DMS 273 treated with DMSO at 0.1 percent for 48 hours (cell line): ENCODE measurements at places on chromosomes 13 and 19.

GRCh38 chr19:53007606-53008005 is 6.1 kb upstream of the ERVV-1 start:
- DNase-seq, result no peak

DNA sequence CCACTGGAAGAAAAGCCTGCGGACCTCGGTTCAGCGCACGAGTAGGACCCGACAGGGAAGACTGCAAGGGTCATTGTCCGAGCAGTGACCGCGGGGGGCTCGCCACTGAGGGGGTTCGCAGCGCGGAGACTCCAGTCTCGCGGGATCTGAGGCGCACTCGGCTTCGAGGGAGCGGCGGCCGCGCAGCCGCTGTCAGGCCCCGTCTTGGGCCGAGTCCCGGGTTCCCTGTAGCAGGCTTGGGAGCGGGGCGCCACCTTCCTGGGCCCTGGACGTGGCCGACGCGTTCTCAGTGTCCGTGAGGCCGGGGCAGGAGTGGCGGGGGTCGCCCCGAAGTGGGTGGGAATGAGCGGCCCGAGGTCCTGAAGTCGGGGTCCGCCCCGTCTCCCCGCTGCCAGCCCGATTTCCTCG is 474 bp upstream of the FAM174C start:
- DNase-seq, result no peak

DNA sequence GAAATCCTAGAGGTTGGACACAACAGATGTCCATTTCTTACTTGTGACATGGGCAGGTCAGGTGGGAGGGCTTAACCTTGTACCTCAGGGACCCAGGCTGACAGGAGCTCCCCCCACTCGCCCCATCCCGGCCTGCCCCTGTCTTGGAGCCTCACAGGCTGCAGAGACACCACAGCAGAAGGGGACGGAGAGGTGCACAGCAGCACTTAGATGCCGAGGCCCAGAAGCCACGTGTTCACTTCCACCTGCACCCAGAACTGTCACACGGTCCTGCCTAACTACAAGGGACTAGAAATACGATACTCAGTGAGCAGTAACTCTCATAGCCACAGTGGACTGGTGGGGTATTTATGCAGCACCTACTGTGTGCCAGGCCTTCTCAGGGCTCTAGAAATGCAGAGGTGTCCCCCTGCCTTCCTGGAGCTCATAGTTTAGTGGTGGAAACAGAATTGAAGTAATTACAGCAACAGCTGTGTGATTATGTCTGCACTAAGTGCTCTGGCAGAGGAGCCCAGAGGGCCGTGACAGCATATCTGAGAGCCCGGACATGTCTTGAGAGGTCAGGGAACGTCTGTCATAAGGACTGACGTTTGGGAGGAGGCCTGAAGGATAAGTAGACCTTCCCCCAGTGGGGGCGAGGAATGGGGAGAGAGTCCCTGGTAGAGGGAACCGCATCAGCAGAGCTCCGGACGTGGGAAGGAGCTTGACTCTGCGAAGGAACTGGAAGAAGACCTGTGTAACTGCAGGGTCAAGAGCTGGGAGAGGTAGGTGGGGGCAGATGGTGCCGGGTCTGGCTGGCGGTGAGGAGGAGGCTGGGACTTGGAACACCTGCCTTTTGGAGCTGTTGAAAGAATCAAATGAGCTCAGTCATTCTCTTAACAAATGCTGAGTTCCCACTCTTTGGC is 130.0 kb downstream of the SIPA1L3 start:
- peak; percentile 88 for DNase-seq

DNA sequence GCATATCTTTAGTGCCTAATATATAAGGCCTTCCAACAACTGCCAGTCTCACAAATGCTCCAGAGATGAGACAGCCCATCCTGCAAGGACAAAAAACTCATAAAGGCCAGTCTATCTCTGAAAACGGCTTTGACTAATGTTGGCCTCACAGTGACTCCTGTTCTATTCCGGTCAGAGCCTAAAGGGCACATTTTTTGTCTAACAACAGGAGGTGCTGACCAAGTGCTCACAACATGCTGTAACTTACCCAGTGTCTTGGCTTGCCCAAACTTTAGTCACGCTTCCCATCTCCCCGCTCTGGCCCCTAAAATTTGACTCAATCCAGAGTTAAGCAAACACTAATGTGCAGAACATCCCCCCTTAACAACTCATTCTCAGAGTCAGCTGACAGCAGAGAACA is 1411.2 kb upstream of the MIR17HG start:
- DNase-seq, result no peak

- DNase-seq, result no peak
Observed at GRCh38 chr19:1882089-1882785, 3.1 kb downstream of the ABHD17A start.

GRCh38 chr19:16449330-16449961 is 22.3 kb downstream of the EPS15L1 start:
- no peak for DNase-seq

DNA sequence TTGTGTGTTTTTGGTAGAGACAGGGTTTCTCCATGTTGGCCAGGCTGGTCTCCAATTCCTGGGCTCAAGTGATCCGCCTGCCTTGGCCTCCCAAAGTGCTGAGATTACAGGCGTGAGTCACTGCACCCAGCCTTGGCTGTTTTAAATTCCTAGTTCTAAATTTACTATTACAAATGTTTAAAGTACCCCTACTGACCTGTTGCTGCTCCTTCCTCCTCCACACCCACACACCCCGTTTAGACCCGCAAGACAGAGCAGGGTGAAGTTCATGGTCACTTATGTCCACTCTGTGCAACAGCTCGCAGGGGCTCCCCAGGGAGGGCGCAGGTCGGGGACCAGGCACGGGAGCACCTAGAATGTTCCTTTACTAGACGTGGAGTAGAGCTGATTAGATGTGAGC is 28.7 kb downstream of the TMEM161A start:
- no peak for DNase-seq

GRCh38 chr13:109096101-109096500 is 466.7 kb downstream of the MYO16 start:
- no peak for DNase-seq

GRCh38 chr19:2534423-2535013 is 58.6 kb downstream of the GADD45B start:
- no peak for DNase-seq

GRCh38 chr13:44400736-44401135 is 27.1 kb downstream of the SERP2 start:
- no peak for DNase-seq

DNA sequence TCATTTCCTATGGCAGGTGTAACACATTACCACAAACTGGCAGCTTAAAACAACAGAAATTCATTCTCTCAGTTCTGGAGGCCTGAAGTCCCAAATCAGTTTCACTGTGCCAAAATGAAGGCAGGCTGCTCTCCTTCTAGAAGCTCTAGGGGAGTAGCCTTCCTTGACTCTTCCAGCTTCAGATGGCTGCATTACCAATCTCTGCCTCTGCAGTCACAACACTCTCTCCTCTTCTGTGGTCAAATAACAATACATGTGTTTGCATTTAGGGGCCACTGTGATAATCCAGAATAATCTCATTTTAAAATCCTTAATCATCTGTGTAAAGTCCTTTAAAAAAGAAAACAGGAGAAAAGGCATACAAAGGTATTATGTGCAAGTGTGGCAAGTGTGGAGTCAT is 7.8 kb downstream of the DIAPH3 start:
- DNase-seq, result no peak

DNA sequence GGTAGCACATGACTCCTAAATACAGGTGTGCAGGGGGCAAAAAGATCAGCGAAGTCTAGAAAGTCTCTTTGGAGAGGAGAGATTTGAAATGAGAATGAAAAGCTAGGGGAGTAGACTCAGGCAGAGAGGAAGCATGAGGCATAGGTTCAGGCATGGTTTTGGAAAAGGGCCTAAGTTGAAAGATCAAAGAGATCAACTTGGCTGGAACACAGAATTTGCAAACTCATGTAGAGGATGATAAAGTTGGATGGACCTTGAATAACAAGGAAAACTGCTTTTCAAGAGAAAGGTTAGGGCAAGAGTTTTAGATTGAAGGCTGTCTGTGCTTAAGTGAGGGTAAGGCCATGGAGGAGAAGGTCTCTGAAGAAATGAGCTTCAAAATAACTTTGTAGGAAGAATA is 47.4 kb upstream of the UBAC2 start:
- DNase-seq, result no peak

GRCh38 chr19:1076046-1076386 is 9.0 kb downstream of the ARHGAP45 start:
- no peak for DNase-seq

DNA sequence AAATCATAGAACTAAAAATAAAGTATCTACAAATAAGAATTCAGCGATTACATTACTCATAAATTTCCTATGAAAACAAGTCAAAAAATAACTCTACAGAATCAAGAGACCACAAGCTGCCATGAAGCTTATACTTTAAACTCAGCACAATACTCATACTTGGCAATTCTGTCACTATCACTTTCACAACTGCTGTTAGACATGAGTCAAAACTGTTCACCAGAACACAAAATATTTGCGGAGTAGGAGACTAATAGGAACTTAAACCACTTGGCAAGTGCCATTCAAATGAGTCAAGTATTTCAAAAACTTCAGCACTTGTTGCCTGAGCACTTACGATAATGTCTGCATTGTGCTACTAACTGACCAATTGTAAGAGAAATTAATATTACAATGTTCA is 387.8 kb upstream of the GPC6 start:
- DNase-seq, result no peak

DNA sequence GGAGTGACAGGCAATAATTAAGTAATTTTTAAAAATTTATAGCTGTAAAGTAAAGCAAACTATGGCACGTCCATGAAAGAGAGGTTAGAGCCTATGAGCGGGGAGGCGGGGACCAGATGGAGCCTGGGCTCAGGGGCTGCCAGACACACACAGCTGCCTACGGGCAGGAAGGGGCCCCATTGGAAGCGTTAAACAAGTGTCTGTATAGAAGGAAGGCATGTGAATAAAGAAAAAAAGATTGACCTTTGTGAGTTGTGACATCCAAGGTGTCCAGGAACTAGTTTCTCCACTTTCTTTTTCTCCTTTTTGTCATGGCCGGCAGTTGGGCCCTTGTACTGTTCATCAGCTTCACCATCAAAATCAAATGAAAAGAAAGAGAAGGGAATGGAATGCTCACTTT is 56.8 kb downstream of the LRCH1 start:
- no peak for DNase-seq

DNA sequence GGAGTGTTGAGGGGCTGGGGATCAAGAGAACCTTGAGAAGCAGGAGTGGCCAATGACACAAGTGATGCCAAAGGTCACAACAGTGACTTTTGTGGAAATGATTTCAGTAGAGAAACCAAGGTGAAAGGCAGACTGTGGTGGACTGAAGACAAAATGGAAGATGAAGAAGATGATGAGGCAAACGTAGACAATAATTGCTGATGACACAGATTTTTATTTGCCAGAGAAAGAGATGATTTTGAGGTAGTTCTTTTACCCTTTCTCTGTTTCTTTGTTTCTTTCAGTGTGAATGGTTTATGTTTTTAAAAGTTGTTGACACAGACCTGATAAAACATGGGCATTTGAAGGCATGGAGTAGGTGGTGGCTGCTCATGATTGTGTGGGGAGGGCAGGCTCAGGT is 121.0 kb upstream of the ARGLU1 start:
- DNase-seq, result no peak

DNA sequence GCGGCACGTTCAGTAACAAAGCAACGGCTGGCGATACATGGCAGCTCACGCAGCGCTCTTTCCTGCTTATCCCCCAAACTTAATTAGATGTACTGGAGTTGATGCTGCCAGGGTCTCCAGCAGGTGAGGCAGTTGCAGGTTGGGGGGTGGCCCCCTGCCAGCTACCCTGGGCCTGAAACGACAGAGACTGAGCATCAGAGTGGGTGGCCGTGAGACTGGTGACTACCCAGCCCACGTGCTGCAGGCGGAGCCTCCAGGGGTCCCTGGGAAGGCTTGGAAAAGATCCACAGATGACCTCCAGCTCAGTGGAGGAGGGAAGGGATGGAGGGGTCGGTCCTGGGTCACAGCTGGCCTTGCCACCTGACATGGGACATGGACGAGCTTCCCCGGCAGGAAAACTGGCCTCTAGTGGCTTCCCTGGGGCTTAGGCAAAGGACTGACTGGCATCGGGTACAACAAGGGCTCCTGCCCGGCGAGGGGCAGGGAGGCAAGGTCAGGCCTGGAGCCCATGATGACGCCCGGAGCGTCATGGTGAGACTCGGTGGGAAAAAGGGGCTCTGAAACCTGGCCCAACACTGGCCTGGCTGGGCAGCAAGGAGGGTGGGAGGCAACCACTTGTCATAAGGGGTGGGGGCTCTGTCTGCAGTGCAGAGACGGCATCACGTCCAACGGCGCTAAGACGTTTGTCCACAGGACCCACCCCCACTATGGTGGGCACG is 24.0 kb downstream of the CILP2 start:
- no peak for DNase-seq

- no peak for DNase-seq
Observed at GRCh38 chr19:21850656-21851255, 14.8 kb upstream of the ZNF43 start.

- DNase-seq, result no peak
Observed at GRCh38 chr13:95138876-95139585, 162.2 kb downstream of the ABCC4 start.

- DNase-seq, result no peak
Observed at GRCh38 chr19:50679177-50680125, 30.2 kb downstream of the C19orf81 start.

DNA sequence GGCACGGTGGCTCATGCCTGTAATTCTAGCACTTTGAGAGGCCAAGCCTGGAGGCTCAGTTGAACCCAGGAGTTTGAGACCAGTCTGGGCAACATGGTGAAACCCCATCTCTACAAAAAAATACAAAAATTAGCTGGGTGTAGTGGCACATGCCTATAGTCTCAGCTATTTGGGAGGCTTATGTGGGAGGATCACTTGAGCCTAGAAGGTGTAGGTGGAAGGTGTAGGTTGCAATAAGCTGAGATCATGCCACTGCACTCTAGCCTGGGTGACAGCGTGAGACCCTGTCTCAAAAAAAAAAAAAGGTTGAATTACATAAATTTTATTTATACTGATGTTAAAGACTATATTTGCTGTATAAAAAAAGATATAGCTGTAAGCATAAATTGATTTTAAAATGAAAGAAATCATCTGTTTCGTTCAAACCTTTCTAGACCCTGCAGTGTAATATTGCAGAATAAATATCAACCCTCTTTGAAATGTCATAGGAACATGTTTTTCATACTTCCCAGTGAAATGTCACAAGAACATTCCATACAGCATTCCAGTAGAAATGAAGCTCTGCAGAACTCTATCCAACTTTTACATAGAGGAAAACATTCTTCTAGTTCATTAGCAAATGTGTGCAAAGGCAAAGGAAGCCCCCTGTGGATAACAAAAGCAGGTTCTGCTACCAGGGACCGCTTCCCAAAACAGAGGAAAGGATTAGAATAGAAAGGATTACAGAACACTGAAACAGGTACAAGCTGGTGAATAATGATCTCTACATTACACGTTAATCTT is 76.0 kb downstream of the CAB39L start:
- no peak for DNase-seq
